ENCODE measurements at places on chromosomes 3 and 15.

GRCh38 chr3:174168026-174168425 is 691.1 kb upstream of the NAALADL2 start:
- no peak for DNase-seq

DNA sequence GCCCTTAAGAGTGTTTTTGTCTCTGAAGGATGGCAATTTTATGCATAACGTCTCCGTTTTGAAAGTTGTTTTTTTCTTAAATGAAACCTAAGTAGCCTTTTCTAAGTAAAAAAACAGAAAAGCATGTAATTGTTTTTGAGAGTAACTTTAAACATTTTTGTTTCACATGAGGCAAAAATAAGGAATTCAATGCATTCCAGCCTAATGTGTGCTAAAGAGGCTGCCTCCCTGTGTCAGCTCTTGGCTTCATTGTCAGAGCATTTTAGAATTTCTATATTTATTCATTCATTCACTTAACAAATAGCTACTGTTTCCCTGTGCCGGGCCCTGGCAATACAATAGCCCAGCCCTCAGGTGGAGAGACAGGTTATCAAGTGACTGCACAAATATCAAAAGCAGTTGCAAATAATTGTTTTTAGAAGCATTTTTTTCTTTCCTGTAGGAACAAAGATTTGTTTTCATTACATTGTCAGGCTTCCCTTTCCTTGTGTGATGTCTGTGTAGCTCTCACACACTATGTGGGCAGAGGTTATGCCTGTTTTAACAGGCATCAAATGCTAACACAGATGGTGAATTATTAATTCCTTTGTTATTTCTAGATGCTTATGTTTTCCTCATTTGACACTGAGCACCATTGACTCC is 81.9 kb downstream of the CCK start:
- DNase-seq, result no peak

DNA sequence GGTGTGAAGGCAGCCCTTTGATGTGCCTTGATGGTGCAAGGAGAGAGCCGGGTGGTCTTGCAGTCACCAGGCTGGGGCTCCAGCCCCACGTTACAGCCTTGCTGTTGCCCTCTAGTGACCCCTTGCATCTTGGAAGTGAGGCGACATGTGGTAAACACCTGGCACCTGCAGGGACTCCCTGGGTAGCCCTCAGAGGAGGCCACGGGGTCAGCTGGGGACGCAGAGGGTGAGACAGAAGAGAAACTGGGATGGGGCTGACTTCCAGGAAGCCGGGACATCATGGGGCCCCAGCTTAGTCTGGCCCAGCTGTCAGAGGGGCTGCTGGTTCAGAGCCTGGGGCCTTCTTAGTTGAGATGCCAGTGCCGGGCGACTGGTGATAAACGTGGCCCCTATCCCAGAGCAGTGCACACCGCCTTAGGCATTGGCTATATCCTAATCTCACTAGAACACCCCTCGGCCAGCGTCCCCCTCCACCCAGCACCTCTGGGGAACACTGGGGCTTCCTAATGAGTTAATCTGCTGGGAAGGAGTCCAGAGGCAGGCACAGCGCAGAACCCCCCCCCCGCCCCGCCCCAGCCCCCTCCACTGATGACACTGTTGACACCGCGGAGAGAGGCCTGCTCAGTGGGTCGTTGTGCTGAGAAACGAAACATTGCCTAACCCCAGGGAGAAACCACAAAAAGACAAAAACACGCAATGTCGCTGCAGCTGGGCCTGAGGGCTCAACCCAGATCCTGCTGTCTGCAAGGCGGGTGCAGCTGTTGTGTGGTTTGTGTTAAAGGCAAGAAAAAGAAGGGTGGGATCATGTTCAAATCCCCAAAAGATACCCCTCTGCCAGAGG is 60.5 kb upstream of the KLF13 start:
- DNase-seq, result no peak

DNA sequence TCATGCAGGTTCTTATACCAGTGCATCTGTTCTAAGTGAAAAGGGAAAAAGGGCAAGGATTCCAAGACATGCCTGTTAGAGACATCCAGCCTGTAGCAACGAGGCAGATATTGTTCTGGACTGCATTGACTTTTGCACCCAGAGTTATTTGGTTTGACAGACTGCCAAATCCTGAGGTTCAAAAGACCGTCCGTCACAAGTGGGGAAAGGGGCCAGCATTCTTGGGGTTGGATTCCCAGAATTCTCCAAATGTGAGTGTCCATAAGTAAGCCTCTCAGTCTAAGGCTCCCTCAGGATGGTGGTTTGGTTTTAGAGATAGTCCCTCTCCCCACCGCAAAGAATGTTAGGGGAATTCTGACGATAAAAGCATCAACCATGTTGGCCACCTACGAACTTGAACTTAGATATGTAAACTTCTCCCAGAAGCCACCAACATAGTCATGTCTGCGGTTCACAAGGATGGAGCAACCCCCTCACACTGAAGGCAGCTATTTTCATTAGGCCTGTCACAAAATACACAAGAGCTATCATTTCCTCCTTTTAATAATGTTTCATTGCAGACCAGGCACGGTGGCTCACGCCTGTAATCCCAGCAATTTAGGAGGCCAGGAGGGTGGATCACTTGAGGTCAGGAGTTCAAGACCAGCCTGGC is 13.6 kb upstream of the LACTB start:
- no peak for DNase-seq

- DNase-seq, result no peak
These were observed 79.3 kb downstream of the CHSY1 start for GRCh38 chr15:101172501-101173071.

- DNase-seq, result peak; percentile 69
These were observed 1.1 kb downstream of the NPTN start for GRCh38 chr15:73631915-73632669.

DNA sequence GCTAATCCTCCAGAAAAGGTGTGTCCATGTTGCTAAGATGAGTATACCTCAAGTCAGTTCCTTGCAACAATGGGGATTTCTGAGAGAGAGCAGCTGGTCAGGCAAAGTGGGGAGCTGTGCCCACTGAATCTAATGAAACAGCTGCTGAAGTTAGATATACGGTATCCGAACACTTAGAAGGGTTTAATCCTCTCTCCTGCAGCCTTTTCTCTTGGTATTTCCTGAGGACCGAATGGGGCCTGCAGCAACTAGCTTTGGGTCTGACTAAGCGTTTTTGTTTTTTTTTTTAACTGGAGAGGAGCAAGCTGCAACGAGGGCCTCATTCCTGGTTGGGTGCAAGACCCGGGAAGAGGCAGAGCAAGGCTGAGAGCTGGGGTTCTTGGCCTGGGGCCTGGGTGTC is 37.6 kb upstream of the BNC1 start:
- no peak for DNase-seq

DNA sequence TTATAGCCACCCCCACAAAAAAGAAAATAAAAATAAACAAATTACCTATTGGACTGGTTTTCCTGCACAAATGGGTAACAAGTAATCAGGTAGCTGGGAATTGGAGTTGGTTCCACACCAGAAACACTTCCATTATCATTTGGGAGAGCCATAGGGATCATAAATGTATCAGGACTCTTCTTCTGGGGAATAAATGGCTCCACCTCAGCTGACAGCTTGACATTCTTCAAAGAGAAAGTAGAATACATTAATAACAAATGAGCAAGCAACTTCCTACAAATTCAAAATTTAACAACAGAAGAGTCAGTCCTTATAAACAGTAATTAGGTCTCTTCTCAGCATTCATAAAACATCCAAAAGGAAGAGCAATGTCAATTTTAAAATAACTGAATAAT is 8.7 kb downstream of the SECISBP2L start:
- DNase-seq, result no peak

GRCh38 chr3:84891851-84892250 is 66.9 kb upstream of the CADM2 start:
- no peak for DNase-seq

GRCh38 chr15:58932710-58933280 is 684 bp downstream of the SLTM start:
- peak; percentile 57 for DNase-seq

GRCh38 chr3:39541917-39542329 is 74.4 kb downstream of the MOBP start:
- peak; percentile 14 for DNase-seq

DNA sequence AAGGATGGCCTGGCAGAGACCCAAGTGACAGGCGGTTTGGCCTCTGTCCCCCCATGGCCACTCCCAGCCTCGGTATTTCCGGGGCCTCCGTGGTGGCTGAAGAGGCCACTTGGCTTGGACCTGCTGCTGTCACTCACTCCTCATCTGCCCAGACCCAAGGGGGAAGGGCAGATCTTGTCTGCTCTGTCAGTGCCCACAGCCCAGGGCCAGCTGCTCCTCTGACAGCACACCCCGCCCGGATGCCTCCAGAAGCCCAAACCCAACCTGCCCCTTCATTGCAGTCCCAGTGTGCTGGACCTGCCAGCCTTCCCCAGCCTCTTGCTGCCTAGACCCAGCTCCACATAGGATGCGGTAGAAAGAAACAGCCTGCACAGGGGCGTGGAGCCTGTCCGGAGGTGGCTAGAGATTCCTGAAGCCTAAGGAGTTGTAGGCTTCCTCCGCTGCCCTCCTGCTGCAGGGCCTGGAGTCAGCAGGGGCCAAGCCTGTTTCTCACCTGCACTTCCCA is 52.0 kb downstream of the MAGEF1 start:
- DNase-seq, result no peak

DNA sequence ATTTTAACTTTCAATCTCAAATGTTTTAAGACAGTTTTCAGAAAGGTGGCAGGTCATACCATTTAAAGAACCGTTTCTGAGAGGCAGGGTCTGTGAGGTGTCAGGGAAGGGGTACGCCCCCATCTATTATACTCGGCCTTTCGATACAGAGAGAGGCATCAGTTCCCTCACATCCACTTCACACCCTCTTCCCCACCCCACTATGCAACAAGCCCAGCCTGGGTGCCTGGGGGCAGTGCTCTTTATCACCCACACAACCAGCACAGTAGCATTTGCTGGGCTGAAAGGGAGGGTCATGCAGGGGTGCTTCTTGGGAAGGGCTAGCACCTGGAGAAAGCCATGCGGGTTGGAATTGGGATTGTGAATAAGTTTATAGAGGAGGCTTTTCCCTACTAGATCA is 56.0 kb upstream of the KCNMB2 start:
- no peak for DNase-seq

- peak; percentile 61 for DNase-seq
These were observed at the start of gene GPR160 for GRCh38 chr3:170037463-170038433. Gene GPR160, plus strand, starts transcription at chr3:170037995. Its CDS starts 45,978 bp downstream, at chr3:170083973.

- no peak for DNase-seq
These were observed 35.8 kb downstream of the MYH15 start for GRCh38 chr3:108474581-108474980.

DNA sequence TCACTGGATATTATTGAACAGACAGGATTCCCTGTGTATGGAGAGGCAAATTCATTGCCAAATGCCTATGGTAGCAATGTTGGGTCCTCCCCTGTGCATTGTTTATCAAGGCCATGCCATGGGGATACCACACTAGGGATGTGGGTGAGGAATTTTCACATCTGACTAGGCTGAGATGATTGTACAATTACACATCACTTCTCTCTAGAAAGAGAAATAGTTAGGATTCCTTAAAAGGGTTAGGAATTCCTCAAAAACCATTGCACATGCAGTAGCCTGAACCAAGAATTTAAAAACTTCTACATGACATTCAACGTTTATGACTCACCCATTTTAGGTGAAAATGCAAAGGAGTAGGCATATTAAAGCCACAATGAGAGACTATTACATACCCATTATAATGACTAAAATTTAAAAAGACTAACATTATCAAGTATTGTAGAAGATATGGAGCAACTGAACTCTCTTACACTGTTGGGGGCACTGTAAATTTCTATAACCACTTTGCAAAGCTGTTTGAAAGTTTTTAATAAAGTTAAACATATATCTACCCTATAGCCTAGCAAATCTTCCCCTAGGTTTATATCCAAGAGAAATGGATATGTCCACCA is 175.9 kb downstream of the THRB start:
- no peak for DNase-seq

- DNase-seq, result peak; percentile 74
These were observed 425 bp upstream of the FYTTD1 start for GRCh38 chr3:197749315-197749600.

GRCh38 chr3:29281344-29282241 is 722 bp downstream of the RBMS3 start:
- peak; percentile 34 for DNase-seq

DNA sequence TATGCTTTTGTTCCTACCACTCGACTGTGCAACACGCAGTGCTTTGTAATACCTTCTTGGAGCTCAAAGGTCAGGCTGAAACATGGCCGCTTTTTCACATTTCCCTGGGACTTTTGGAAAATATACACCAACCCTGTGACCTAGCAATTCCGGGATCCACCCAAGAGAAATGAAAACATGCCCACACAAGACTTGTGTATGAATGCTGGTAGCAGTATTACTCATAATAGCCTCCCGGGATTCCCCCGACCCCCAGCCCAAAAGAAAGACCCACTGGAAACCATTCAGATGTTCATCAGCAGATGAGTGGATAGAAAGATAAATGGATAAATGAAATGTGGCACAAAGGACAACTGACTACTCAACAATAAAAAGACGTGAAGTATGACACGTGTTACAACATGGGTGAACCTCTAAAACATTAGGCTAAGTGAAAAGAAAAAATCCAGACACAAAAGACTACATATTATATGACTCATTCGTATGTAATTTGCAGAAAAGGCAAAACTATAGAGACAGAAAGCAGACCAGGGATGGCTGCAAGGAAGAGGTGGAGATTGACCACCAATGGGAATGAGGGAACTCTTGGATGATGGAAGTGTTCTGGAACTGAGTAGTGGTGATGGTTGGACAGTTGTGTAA is 104.1 kb downstream of the PGPEP1L start:
- no peak for DNase-seq

- no peak for DNase-seq
These were observed 54.0 kb upstream of the NEO1 start for GRCh38 chr15:72998226-72998625.

GRCh38 chr15:66647358-66647757 is 54.7 kb upstream of the SMAD6 start:
- no peak for DNase-seq

DNA sequence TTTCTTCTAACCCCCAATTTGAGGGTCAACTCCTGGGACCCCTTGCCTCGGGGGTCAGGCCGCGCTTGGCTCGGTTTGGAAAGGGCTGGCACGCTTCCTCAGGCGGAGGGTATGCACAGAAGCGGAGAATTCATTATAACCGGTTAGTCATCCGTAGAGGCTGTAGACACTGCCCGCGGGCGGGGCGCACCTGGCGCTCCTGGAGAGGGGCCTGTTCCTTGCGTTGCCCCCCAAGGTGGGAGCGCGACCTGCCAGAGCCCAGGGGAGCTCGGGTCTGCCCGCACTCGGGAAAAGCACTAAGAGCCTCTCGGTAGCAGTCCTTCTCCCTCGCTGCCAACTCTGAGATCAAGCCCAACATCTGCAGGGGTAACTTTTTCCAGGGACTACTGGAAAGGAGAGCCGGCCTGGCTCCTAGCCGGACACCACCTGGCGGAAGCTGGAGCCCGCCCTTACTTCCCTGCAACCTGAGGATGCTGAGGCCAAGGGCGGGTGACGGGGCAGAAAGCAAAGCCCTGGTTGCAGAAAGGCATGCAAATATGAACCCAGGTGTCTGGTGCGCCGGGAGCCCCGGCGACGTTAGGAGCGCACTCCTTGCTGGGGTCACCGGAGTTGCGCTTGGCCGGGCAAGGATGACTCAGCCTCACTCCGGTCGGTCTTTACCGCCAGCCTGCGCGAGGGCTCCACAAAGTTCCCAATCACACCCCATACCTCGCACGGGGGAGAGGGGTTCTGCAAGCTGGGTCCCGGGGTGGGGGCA is 1.5 kb upstream of the CACNA2D3 start:
- no peak for DNase-seq
